CD8-positive, alpha-beta memory T cell (primary cell): ENCODE measurements at places on chromosomes 11 and 22. TPM values are rescaled to one million over a fixed set of nuclear protein-coding genes. Genes with fewer than 3 reads are reported as not detected.

- no peak for DNase-seq
- H3K4me1 ChIP-seq = no peaks in the 10 kb centered on the region
- no peaks in the 10 kb centered on the region for H3K27me3 ChIP-seq
These were observed 494.8 kb downstream of the MN1 start for GRCh38 chr22:27306771-27307170.

- no peaks in the 10 kb centered on the region for H3K4me1 ChIP-seq
- no peak overlapping the region for H3K27ac ChIP-seq
- no peak overlapping the region for H3K4me3 ChIP-seq
- H3K36me3 ChIP-seq = no peaks in the 10 kb centered on the region
These were observed 159.9 kb upstream of the NAV2 start for GRCh38 chr11:19552656-19553260.

DNA sequence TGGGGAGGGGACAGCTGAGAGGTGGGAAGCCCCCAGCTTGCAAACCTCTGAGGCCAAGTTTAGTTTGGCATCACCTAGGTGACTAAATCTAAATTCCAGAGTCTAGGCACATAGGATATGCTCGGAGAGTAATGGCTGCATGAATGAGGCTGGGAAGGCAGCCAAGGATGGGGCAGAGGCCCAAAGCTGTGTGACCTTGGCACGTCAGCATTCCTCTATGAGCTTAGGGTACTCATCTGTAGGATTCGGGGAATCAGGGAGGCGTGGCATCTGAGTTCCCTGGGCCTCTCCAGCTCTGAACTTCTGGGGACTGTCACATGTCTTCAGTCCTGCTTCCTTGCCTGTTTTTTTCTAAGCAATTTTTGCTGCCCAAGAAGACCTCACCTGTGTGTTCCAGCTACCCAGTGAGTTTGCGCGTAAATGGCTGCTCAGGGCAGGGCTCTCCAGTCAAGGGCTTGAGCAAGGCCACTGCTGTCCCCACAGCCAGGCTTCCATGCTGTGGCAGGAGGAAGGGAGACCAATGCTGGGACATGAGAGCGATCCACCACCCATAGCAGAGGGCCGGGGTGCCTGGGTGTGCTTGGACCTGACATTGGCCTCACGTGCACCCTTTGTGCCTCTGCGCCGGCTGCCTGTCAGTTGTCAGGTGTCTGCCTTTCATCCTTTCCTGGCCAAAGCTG lies 13.9 kb downstream of the DAGLA start:
- peaks cover 32% of the 10 kb centered on the region for H3K4me1 ChIP-seq
- DNase-seq = no peak
- no peak overlapping the region for H3K4me3 ChIP-seq
- no peaks in the 10 kb centered on the region for H3K36me3 ChIP-seq
- no peak overlapping the region for H3K27ac ChIP-seq
- H3K27me3 ChIP-seq = no peaks in the 10 kb centered on the region

- no peaks in the 10 kb centered on the region for H3K36me3 ChIP-seq
- no peaks in the 10 kb centered on the region for H3K4me1 ChIP-seq
- no peak for DNase-seq
- no peak overlapping the region for H3K4me3 ChIP-seq
These were observed 35.0 kb downstream of the TBX1 start for GRCh38 chr22:19795617-19796008.

DNA sequence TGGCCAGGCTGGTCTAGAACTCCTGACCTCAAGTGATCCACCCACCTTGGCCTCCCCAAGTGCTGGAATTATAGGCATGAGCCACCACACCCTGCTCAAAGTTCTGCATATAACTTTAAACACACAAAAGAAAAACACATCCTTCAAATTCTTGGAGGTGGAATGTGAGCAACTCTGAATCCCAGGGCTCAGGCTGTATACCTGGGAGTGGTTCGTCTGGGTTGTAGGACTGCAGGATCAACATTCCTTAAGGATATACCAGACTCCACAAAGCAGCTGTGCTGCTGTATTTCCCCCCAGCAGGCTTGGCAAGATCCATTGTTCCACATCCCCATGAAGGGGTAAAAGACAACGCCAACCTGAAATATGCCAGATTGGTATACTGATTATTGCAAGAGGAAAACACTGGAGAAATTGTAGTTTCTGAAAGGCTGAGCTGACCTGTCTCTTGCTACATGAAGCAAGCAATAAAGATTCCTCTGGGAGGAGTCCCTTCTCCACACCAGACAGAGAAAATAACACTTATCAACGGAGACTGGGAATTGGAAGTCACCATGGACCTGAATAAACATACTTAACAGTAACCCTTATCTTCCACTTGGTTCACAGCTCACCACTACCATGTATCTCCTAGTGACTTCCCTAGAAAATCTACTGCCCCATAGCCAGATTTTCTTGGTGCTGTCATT lies 12.2 kb upstream of the RPS3 start:
- H3K36me3 ChIP-seq = no peaks in the 10 kb centered on the region
- H3K4me1 ChIP-seq = peaks cover 26% of the 10 kb centered on the region
- no peaks in the 10 kb centered on the region for H3K27me3 ChIP-seq
- no peak overlapping the region for H3K4me3 ChIP-seq
- no peak for DNase-seq
- H3K27ac ChIP-seq = no peak overlapping the region

DNA sequence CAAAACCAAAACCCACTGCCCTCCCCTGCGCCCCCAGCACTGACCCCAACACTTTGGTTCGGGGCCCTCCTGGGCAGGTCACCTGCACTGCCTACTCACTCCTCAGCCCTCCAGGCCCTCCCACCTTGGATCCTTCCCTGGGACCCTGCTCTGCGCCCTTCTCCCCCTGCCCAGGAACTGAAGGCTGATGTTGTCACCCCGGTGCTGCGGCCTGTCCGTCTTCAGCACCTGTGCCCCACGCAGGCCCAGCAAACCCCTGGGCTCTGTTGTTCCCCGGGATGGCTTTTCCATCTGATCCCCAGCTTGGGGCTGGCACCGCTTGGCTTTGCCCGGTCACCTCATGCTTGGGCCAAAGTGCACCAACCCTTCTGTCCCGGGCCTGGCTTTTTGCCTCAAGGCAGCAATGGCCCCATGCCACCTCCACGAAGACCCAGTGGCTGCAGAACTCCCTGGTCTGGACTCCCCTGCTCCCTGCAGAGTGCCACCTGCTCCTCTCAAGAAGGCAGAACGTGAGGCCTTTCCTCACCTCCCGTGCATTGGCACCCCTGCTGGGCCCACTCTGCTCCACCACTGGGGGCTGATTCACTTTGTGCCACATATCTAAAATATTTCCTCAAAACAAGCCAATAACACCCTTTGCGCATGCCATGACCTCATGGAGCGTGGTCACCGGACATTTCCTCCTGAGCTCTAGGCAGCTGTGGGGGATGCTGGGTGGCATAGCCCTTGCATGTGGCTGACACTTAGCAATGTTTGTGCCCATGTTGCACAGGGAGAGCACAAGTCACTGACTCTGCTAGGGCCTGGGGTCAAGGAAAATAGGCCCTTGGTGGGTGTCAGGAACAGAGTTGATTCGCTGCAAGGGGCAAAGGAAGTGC lies 8.8 kb downstream of the PPM1F start:
- H3K27ac ChIP-seq = no peak overlapping the region
- H3K27me3 ChIP-seq = no peaks in the 10 kb centered on the region
- peaks cover 16% of the 10 kb centered on the region for H3K36me3 ChIP-seq
- DNase-seq = no peak

DNA sequence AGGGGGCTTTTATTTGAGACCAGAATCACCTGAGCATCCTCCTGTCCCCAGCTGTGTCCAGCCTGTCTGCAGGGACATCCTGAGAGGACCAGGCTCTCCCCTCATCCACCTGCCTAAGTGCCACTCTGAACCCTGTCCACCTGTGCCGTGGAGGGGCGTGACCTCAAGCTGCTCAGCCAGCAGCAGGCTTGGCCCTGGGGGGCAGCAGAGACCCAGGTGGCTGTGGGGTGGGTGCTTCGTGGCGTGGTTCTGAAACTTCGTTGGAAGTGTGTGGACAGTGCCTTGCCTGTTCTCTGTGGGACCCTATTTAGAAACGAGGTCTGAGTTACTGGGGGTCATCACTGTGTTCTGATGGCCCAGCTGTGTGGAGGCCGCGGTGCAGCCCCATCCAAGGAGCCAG lies 72.7 kb downstream of the LRP5 start:
- H3K36me3 ChIP-seq = no peaks in the 10 kb centered on the region
- H3K27me3 ChIP-seq = no peaks in the 10 kb centered on the region
- no peak for DNase-seq
- no peak overlapping the region for H3K27ac ChIP-seq
- no peaks in the 10 kb centered on the region for H3K4me1 ChIP-seq

DNA sequence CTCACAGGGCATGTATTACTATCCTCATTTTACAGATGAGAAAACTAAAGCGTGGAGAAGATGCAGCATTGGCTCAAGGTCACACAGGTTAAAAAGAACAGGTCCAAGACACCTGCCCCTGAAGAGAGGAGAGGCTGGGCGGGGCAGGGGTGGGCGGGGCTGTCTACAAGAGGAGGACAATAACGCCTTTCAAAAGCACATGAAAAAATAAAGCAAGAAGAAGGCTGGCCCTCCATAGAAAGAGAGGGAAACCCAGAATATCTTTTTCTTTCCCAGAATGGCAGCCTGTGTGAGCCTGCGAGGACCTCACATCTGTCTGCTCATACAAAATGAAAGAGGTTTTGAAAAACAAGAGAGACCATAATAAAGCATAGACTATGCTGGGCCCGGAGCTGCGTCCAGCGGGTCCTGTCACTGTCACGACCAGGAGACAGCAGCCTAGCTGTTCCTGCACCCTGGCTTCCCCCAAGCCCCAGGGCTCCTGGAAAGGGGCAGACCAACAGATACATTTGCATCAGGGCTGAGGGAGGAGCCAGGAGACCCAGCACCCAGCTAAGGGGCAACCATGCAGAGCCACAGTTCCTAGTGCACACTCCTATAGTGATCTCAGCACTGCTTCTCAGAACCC lies 61.6 kb downstream of the DSCAML1 start:
- no peaks in the 10 kb centered on the region for H3K27me3 ChIP-seq
- H3K27ac ChIP-seq = no peak overlapping the region
- no peak overlapping the region for H3K4me3 ChIP-seq
- no peaks in the 10 kb centered on the region for H3K4me1 ChIP-seq
- H3K36me3 ChIP-seq = no peaks in the 10 kb centered on the region

DNA sequence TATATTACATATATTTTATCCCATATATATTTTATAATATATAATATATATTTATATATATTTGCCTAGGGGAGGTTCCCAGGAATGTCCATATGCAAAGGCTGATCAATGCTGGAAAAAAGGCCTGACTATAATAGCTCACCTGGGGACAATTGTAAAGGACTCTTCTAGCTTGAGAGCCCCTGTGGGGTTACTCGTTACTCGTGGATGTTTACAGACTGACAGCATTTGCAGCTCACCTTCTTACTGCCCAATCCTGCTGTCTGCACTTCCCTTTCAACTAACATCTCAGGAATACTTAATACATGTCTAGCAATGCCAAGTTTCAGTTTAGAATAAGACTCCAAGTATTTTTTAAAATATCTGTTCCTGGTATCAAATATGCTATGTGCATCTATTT lies 1365.4 kb upstream of the RAG2 start:
- H3K4me1 ChIP-seq = no peaks in the 10 kb centered on the region
- H3K27me3 ChIP-seq = no peaks in the 10 kb centered on the region
- H3K36me3 ChIP-seq = no peaks in the 10 kb centered on the region

DNA sequence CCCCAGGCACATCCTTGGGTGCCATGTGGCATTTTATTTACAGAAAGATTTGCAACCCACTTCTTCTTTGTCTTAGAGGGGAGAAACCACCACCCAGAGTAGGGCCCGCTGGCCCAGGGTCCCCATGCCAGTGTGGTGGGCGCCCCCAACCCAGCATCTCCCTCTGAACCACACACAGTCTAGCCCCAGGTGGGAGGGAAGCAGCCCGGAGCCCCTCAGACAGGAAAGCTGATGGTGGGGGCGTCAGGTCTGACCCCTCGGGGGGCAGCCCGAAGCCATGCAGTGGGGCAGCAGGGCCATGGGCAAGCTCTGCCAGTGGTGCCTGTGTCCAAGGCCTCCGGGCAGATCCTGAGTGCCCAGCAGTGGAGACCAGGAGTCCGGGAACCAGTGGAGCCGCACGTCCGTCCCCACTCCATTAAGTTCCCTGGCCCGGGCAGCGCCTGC lies 11.7 kb downstream of the TRPM5 start:
- H3K4me1 ChIP-seq = no peaks in the 10 kb centered on the region
- no peaks in the 10 kb centered on the region for H3K27me3 ChIP-seq
- no peak overlapping the region for H3K27ac ChIP-seq
- DNase-seq = no peak
- no peaks in the 10 kb centered on the region for H3K36me3 ChIP-seq

- H3K27me3 ChIP-seq = no peaks in the 10 kb centered on the region
- peak; percentile 20 for DNase-seq
- no peaks in the 10 kb centered on the region for H3K36me3 ChIP-seq
These were observed 539 bp downstream of the EIF4ENIF1 start for GRCh38 chr22:31488988-31489617.

GRCh38 chr22:50600967-50601668 lies 525 bp downstream of the MAPK8IP2 start:
- H3K27me3 ChIP-seq = peaks cover 23% of the 10 kb centered on the region
- H3K4me3 ChIP-seq = no peak overlapping the region
- no peaks in the 10 kb centered on the region for H3K4me1 ChIP-seq
- no peak for DNase-seq
- H3K27ac ChIP-seq = no peak overlapping the region
- no peaks in the 10 kb centered on the region for H3K36me3 ChIP-seq

DNA sequence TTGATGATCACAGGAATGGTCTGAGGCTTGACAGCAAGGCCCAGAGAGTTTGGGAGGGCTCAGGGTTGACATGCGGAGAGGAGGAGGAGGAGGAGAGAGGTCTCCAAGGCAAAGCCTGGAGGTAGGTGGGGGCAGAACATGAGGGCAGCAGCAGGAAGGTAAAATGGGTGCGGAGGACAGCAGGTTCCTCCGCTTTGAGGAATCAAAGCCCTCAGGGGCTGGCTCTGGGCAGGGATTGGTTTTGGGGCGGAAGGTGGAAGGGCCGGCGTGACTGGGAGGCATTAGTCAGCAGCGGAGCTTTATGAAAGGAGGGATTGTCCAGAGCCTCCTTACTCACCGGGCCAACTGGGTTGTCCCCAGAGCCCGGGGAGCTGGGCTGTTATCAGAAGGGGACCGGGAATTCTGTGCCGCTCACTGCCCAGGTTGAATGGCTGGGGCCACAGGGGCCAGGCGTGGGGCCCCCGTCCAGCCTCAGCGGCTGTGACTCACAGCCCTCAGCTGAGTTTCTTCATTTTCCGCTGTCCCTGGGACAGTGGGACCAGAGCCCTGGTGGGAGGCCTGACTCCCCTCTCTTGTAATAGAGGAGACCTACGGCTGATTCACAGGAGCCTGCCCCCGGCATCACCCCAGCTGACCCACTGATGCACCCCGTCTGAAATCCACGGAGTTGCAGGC lies 36.2 kb downstream of the LIF start:
- H3K4me3 ChIP-seq = no peak overlapping the region
- no peaks in the 10 kb centered on the region for H3K27me3 ChIP-seq

The MYO7A gene
- total RNA-seq = 0.31 TPM

The OOSP4B gene
- not detected for total RNA-seq

The RIMBP3C gene
- total RNA-seq = 0.44 TPM

The GLB1L2 gene
- total RNA-seq = 8.6 TPM

The GRAMD1B gene
- total RNA-seq = 27.9 TPM

The OR10G4 gene
- not detected for total RNA-seq

The NDUFA6 gene
- total RNA-seq = 126 TPM

The C22orf15 gene
- 0.81 TPM for total RNA-seq

The PEX16 gene
- total RNA-seq = 43.2 TPM
